ENCODE measurements at places on chromosomes 3 and 15.
A peak's percentile ranks its signal among the peaks of the same experiment; 100 is the strongest.

GRCh38 chr3:150132101-150132749 is 161.5 kb upstream of the PFN2 start:
- no peak for DNase-seq

DNA sequence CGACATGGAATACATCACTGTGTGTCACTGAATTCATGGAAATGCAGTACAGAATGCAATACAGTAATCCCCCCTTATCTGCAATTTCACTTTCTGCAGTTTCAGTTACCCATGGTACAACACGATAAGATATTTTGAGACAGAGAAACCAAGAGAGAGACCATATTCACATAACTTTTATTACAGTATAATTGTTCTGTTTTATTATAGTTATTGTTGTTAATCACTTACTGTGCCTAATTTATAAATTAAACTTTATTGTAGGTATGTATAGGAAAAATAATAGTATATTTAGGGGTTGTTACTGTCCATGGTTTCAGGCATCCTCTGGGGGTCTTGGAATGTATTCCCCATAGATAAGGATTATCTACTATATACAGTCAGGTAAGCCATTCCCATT is 61.8 kb downstream of the MBNL1 start:
- DNase-seq: no peak

GRCh38 chr3:57006949-57007419 is 53.5 kb upstream of the SPATA12 start:
- DNase-seq: no peak

DNA sequence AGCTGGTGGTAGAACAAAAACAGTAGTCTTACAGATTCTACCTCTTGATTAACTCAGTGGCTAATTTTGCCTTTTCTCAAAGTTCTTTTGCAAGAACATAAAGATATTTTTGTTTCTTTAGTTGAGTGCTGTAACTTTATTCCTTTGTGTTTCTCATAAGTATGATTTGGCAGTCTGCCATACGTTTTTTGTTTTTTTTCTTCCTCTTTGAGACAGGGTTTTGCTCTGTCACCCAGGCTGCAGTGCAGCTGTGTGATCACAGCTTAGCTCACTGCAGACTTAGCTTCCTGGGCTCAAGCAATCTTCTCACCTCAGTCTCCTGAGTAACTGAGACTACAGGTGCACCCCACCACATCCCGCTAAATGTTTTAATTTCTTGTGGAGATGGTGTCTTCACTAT is 22.4 kb downstream of the B3GNT5 start:
- no peak for DNase-seq

- DNase-seq: no peak
These were observed 46.1 kb downstream of the SOX2 start for GRCh38 chr3:181757694-181758306.

DNA sequence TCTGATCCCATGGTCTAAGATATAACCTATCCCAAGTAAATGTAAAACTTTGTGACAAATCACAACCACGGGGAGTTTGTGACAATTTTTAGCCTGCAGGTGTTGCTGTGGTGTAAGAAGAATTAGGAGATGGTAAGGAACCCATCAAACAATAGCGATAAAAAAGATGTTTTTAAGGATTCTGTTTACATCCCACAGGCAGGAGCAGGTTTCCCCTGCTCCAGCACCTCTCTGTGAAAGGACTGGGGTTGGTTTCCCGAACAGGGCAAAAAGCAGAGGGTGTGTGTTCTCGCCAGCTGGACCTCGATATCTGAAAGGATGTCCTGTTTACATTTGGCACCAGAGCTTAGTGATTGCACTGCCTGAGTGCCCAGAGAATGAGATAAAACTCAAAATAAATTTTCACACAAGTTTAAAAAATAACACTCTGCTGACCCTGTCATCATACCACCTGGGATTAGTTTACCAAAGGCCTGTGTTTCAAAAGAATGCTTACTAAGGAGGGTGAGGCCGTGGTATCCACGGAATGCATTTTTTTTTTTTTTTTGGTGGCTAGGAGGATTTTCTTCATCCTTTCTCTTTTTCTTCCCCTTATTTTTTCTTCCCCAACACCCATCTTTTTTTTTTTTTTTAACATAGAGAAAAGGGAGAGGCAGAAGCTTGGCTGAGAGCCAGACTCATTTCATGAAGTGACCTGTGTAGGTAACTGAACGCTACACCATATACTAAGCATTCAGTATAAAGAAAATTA is 151.8 kb upstream of the DPH6 start:
- DNase-seq: no peak

GRCh38 chr3:36418296-36418695 is 38.0 kb downstream of the STAC start:
- DNase-seq: no peak

GRCh38 chr3:21407743-21408142 is 343.3 kb downstream of the ZNF385D start:
- DNase-seq: no peak

- DNase-seq: no peak
These were observed 93.3 kb downstream of the TRIM42 start for GRCh38 chr3:140770977-140771667.

DNA sequence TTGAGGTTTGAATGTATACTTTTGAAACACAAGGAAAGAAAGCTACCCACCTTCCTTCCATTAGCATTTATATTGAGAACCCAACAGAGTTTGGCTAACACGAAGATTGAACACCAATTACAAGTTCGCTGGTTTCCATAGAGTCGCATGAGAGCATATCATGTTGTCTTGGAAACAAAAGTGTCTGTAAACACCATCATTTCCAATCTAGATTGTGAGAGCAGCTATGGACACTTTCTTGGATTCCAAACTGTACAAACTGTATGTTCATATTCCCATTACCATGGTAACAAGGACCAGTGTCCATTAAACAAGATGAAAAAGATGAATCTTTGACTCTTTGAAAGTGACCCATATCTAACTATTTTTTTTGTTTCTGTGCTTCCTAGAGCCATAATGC is 529.9 kb upstream of the ROBO1 start:
- no peak for DNase-seq

DNA sequence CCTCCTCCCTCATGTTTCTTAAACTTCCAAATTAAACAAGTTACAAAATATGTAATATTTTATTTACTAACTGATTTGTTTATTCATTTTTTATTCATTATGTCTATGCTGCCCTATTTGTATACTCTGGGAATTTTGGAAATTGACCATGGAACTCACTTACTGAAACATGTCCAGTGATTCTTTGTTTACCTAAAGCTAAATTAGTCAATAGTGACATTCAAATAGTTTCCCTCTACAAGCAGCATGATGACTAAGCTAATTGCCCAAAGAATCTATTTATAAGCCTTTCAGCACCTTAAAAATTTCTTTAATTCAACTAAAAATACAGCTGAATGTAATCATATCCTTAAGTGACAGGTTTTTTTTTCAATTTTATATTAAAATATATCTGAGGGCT is 437.7 kb downstream of the SI start:
- no peak for DNase-seq

- no peak for DNase-seq
These were observed 100.6 kb downstream of the STAG1 start for GRCh38 chr3:136651581-136651980.

- DNase-seq: no peak
These were observed 40.9 kb downstream of the CEMIP start for GRCh38 chr15:80820092-80820491.

DNA sequence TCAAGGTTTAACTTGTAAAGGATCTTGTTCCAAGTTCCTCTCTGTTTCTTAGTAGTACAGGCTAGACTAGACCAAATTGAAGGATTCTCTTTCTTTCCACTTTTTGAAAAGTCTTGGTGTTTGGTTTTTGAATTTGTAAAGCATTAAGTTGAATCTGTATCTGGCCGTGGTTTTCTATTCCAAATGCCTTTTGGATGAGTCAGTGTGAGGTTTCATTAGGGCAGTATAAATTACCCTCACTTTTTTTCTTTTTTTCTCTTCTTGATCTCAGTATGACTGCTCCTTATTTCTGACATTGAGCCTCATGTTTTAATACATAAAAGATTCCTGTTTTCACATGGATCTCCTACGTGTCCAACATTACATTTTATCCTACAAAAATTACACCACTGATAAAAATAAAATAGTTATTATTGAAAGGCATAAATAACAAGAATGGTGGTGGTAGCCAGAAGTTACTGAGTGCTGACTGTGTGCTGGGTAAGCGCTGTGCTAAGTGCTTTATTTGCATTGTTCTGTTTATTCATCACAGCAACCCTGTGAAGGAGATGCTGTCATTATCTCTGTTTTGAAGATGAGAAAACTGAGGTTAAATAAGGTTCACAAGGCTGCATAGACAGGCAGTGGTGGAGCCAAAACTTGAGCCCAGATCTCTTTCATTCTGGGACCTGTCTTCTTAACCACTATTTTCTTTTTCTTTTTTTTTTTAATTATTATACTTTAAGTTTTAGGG is 48.3 kb downstream of the MITF start:
- DNase-seq: no peak

GRCh38 chr3:151051533-151051932 is 33.9 kb upstream of the MED12L start:
- DNase-seq: no peak

- no peak for DNase-seq
These were observed 371.9 kb upstream of the RARB start for GRCh38 chr3:25056036-25056755.

DNA sequence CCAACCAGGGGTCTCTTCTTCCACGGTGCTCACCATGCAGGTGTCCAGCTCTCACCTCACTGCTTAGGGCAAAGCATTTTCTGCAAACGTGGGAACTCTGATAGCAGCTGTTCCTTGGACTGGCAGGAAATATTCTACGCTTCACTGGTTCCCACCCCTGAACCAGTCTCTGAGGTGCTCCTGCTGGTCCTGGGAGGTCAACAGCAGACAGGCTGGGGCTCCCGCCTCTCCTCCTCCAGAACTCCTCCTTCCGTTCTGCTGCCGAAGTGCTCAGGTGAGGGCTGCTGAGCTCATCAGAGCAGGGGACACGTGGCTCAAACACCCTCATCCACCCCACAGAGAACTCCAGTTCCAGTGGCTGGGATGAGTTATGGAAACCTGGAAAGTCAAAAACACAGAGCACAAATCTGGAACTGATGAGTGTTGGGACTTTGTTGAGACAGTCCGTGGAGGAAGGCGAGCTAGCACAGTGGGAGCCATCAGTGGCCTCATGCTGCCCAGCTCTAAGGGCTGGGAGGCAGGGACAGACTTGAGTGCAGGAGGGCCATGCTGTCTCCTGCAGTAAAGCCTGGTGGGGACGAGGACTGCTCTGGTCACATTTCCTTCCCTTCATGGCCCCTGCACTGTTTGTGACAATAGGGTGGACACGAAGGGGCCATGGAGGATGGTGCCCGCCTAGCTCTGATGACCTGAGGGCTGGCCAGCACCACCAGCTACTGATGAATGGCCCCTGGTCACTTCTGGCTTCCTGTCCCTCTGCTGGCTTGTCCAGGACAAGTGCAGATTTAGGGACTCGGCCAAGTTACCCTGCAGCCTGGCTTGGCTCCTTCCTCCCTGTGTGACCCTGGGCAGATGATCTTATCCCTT is 137.8 kb downstream of the KLF13 start:
- DNase-seq: no peak

DNA sequence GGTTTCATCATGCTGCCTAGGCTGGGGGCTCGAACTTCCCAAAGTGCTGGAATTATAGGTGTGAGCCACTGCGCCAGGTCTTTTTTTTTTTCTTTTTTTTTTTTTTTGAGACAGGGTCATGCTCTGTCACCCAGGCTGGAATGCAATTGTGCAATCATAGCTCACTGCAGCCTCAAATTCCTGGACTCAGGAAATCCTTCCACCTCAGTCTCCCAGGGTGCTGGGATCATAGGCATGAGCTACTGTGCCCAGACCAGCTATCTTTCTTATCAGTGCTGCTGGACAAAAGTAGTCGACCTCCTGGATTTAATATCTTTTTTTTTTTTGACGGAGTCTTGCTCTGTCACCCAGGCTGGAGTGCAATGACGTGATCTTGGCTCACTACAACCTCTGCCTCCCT is 60.8 kb downstream of the TFDP2 start:
- no peak for DNase-seq

GRCh38 chr15:41819455-41820050 is 8.3 kb upstream of the JMJD7 start:
- DNase-seq: no peak

DNA sequence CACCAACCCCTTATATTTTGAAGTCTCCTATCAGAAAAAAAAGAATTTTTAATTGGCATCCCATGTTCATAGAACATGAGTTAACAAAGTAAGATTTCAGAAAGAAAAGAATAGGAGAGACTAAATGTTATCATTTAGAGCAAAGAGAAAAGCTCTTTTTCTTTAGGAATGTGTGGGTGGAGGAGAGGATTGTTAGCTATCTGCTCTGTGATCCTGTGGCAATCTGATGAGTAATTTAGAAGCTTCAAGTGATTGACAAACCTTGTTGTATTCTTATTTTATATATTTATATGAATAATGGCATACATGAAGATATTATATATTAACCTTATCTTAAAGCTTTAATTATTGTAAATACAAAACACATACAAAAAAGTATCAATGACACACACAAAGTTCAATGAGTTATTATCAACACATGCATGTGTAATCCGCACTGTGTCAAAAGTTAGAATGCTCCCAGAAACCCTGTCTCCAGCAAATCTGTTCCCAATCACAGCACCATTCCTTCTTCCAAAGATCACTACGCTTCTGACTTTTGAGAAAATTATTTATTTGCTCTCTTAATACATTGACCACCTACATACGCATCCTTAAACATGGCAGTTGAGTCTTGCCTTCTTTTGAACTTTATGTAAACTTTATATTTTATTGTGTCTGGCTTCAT is 907.4 kb downstream of the MCTP2 start:
- DNase-seq: no peak

- DNase-seq: no peak
These were observed 27.4 kb upstream of the SLCO2A1 start for GRCh38 chr3:134057006-134057653.

- no peak for DNase-seq
These were observed 35.1 kb downstream of the P2RY1 start for GRCh38 chr3:152870027-152870426.

GRCh38 chr15:66677336-66677735 is 24.7 kb upstream of the SMAD6 start:
- DNase-seq: no peak

GRCh38 chr3:11662392-11662990 is 18.8 kb upstream of the VGLL4 start:
- no peak for DNase-seq

DNA sequence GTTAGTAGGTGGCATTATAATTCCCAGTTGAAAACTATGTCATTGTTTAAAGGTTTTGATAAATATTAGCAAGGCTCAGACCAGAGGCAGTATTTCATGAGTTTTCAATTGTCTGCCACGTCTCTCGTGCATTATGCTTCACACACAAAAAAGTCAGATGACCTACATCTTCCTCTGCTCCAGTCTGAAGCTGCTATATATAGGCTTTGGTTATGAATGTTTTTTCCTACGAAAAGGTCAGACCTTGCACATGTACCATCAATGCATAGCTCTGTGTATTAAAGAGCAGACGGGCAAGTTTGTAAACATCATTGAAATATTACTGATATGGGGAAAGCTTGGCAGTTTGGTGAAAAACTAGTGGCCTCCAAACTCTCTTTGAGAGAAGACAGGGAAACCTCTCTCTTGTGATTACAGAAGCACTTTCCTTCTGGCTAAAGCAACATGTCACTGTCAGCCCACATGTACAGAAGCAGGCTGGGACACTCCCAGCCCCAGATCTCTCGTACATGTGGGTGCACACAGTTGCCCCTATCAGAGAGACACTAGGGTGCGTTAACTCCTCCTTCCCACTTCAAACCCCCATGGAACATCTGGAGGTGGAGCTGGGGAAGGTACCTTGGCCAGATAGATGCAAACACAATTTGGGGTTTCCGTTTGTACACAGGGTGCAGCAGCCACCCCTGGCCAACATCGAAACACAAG is 184.0 kb upstream of the BCL6 start:
- DNase-seq: peak; percentile 40

Measured in activated naive CD8-positive, alpha-beta T cell treated with anti-CD3 and anti-CD28 coated beads for 36 hours (primary cell).